ENCODE measurements at places on chromosomes 13 and 19.
A peak's percentile ranks its signal among the peaks of the same experiment; 100 is the strongest.

- DNase-seq: no peak
Measured at GRCh38 chr13:28534210-28534609, 39.3 kb upstream of the FLT1 start.

DNA sequence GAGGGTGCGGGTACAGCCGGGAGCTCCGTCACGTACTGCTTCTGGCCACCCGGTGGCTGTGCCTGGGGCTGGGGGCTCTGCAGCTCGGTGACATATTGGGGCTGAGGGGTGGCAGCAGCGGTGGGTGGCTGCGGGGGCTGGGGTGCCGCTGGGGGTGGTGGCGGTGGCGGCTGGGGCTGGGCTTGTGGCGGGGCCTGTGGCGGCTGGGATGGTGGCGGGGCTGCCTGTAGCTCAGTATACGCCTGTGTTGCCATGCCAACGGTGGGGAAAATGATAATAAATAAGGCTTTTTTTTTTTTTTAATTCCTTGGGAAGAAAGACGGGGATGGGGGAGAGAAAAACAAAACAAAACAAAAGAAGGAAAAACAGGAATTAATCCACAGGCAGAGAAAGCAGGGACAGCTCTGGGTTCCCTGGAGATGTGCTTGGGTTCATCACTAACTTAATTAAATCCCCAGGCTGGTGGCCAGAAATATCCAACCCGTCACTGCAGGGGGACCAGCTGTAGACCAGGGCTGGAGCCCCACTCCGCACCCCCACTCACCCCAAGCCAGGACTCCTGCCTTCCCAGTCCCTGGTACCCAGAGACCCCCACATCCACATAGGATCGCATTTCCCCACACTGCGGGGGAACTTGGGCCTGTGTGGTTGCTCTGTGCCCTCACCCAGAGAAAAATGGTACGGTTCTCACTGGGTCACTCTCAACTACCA is 12.4 kb downstream of the RFX1 start:
- no peak for DNase-seq

- no peak for DNase-seq
Measured at GRCh38 chr19:54247106-54247930, 4.7 kb upstream of the LILRA6 start.

- DNase-seq: no peak
Measured at GRCh38 chr13:40163066-40164000, 503.1 kb downstream of the FOXO1 start.

DNA sequence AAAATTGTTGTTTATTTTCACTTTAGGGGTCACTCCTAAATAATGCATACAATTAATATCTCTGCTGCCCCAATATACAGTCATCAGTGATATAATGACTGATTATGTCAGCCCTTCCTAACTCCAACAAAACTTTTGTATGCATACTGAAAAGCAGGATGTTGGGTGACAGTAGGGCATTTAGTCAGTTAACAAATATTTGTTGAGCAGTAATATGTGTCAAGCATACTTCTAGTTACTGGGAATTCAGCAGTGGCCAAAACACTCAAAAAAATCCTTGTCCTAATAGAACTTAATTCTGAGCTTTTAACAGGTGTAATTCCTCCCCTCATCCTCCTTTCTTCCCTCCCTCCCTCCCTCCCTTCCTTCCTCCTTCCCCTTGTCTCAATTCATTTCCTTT is 560.7 kb upstream of the KLHL1 start:
- DNase-seq: no peak

DNA sequence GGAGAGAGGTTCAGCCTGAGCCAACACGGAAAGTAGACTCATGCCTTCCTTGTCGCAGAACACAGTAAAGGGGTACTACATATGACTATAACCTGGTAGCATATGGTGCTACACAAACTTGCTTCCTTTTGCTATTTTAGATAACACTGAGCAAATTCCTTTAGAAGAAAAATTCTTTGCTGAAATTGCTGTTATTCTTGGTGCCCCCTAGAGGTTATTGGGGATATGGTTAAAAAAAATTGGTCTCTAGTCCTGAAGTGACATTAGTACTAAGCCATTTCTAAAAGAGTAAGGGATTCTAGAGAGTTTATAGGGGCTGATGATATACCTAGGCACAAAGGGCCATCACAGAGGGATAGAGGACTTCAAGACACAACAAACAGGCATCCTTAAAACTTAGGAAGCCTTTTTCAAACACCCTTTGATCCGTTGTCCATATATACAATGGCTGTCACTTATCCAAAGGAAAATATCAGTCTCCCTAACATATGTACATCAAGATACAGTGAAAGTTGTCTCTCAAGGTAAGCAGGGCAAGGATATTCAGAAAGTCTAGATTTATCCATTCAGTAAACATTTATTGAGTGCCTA is 13.9 kb upstream of the HS6ST3 start:
- no peak for DNase-seq

- DNase-seq: no peak
Measured at GRCh38 chr13:89066868-89067466, 1395.8 kb downstream of the SLITRK5 start.

GRCh38 chr19:435707-436412 is 25.0 kb downstream of the SHC2 start:
- no peak for DNase-seq

DNA sequence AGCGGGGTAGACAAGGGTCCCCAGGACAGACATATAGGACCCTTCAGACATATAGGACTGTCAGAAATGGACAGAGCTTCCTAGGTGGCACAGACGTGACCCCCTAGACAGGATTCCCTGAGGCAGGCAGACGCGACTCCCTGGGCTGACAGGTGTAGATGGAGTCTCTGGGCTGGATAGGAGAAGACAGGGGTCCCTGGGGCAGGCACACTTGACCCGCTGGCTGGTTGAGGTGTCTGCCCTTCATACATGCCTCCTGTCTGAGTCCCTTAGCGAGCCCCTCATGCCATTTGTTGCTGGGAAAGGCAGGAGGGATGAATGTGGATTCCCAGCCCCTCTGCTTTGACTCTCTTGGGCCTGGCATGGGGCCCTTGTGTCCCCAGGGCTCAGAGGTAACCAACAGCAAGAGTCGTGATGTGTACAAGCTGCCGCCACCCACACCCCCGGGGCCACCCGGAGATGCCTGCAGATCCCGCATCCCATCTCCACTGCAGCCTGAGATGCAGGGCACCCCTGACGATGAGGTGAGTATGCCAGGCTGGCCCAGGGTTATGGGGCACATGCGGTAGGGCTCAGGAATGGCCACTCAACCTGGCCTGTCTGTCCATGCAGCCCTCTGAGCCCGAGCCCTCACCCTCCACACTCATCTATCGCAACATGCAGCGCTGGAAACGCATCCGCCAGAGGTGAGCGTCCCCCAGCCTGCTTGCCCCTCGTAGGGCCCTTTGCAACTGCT is 3.0 kb downstream of the HSPB6 start:
- peak; percentile 45 for DNase-seq

GRCh38 chr19:54415901-54416673 is 823 bp downstream of the TTYH1 start:
- no peak for DNase-seq

DNA sequence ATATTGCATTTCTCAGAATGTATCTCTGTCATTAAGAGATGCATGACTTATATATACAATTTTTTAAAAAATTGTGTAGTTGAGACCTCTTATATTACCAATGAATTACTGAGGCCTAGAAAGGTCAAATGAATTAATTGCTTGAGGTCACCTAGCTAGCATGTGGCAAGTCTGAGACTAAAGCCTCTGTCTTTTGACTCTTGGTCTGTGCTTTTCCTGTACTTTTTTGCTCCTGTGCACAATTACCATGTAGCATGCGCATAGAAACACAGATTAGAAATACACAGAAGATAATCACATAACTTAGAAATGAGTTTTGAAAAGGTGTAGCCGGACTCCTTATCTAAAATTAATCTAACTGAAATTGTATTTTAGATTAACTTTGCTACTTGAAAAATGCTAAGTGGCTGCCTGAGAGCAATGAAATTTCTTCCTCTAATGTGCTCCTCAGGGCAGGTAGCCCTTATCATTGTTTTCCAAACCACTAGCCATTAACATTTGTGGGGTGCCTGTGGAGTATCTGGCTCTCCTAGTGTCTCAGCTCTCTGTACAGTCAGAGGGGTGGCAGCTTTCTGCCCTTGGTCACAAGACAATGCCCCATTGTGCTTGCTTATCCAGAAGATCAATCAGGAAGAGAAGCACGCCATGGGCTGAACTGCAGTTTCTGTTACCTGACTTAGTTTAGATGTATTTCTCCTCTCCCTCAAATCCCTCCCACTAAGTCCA is 119.6 kb downstream of the RFC3 start:
- no peak for DNase-seq

DNA sequence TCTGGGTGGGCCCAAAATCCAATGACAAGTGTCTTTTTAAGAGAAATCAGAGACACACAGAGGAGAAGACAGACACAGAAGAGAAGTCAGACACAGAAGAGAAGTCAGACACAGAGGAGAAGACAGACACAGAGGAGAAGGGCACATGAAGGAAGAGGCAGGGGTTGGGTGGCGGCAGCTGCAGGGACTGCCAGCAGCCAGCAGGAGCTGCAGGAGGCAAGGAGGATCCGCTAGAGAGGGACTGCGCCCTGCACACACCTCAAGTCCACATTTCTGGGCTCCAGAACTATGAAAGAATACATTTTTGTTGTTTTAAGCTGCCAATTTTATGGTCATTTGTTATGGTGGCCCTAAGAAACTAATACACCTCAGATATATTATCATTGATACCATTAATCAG is 140.6 kb downstream of the ZIC5 start:
- no peak for DNase-seq
